ENCODE measurements at places on chromosomes 3 and 15.

GRCh38 chr15:74857082-74857655, 14.2 kb upstream of the ULK3 start:
- DNase-seq: no peak

- DNase-seq: peak; percentile 79
These were observed 8.5 kb downstream of the LIPC start for GRCh38 chr15:58440158-58440910.

DNA sequence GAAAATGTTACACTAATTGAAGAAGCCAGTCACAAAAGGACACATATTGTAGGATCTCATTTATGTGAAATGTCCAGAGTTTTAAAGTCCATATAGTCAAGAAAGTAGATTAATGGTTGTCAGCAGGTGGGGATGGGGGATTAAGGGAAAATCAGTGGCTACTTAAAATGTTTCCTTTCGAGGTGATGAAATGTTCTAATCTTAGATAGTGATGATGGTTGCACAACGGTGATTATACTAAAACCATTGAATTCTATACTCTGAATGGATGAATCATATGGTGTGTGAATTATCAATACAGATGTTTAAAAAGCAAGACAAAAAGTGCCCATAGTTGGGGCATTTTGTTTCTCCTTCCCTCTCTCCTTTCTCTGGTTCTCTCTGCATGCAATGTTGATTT, 164.6 kb downstream of the ATG7 start:
- no peak for DNase-seq

GRCh38 chr15:67472957-67473356, 48.0 kb upstream of the C15orf61 start:
- DNase-seq: no peak

DNA sequence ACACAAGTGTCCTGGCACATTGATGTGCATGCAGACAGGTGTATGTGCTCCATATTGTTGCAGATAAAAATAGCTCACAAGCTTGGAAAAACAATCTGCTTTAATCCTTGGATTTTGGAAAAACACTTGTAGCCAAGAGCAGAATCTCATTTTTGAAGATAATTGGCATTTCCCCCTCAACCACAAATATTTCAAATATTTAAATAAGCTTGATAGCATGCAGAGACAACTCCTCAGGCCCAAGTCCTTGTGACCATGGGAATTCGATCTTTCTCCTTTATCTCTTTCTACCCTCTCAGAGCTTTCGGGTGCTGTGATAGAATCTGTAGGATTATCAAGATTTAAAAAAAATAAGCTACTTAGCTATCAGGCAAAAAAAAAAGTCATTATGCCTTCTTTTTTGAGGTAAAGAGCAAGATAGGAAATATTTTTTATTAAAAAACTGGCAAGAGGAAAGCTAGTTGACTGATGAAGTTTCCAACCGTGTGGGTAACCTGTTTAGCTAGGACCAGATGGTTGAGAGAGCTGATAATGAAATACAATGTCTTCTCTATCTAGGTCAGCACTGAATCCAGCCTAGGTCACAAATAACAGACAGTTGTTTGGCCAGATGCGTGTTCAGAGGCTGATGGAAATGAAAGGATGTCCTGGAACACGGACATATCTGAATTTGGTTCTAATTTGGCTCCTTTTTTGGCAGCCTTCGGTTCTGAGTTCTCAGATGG, 54.9 kb upstream of the SNRK start:
- no peak for DNase-seq

DNA sequence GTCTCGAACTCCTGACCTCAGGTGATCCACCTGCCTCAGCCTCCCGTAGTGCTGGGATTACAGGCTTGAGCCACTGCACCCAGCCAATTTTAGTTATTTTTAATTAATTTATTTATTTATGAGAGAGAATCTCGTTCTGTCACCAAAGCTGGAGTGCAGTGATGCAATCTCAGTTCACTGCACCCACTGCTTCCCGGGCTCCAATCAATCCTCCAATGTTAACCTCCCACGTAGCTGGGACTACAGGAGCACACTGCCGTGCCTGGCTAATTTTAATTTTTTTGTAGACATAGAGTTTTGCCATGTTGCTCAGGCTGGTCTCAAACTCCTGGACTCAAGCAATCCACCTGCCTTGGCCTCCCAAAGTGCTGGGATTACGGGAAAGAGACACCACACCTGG, 137.9 kb downstream of the TCF12 start:
- DNase-seq: no peak

DNA sequence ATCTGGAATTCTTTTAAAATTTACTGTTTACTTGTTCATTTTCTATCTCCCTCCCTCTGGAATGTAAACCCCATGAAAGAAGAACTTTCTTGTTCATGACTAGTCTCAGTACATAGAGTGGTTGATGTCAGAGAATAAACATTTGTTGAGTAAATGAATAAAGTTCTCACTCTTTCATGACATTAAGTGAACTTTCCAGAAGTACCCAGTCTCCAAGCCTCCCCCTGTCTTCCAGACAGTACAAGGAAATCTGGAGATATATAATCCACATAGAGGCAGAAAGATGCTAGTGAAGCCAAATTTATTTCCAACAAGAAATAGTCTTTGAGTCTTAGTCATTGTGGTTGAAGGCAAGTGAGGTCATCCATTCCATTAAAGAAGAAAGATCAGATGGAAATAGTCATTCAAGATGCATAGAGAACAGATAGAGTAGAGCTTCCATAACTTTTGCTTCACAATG, 71.5 kb upstream of the GALNT15 start:
- DNase-seq: no peak

DNA sequence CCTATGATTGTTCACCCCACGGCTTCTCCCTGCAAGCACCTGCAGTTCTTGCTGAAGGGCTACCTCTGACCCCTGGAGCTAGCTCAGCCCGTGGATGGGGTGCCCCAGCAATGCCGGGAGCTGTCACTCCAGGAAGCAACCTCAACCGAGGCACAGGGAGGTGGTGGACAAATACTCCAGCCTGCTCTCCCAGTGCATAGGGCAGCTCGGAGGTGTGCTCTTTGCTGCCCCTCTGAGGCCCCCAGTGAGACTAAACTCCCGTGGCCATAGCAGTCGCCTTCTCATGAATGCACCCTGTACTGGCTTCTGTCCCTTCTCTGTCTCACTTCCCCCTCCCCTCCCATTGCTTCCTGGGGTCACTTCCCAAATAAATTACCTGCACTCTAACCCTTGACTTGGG, 48.5 kb downstream of the LINGO1 start:
- no peak for DNase-seq

All from right atrium auricular region (tissue), 2 donors.